ENCODE measurements at places on chromosomes 5 and 9.
A peak's percentile ranks its signal among the peaks of the same experiment; 100 is the strongest.

DNA sequence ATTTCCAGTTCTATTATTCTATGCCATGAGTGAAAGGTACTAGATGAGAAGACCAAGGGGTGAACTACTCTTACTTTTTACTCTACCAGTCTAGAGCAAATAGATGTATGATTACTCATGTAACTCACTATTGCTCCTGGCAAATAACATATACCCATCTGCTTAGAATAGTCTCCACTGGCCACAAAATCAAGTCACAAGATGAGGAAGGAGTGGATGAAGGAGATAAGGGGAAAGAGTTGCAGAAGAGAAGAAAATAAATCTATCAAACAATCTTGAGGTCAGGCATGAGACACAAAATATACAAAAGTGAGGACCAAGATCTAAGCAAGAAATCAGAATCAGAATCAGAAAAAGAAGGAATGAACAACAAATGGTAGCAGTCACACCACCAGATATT is 13.7 kb upstream of the NR4A3 start:
- DNase-seq, result no peak

GRCh38 chr5:60576425-60576824 is 123.5 kb downstream of the DEPDC1B start:
- no peak for DNase-seq

- no peak for DNase-seq
Measured at GRCh38 chr9:14782286-14783051, 59.9 kb upstream of the CER1 start.

DNA sequence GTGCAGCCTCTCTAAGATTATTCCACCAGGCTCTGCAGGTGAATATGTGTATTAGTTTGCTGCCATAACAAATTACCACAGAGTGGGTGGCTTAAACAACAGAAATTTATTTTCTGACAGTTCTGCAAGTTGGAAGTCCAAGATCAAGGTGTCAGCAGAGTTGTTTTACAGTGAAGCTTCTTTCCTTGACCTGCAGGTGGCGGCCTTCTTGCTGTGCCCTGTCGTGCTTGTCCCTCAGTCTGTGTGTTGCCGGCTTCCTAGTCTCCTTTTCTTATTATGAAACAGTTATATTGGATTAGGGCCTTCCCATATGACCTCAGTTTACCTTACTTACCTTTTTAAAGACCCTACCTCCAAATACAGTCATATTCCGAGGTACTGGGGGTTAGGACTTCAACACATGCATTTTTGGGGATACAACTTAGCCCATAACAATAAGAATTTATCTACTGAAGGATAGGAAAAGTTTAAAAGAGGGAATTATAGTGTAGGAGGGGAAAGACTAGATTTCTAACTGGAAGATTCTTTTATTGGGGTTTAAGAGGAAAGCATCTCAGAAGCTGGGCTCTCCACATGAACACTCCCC is 97.4 kb downstream of the OSTF1 start:
- peak; percentile 27 for DNase-seq

DNA sequence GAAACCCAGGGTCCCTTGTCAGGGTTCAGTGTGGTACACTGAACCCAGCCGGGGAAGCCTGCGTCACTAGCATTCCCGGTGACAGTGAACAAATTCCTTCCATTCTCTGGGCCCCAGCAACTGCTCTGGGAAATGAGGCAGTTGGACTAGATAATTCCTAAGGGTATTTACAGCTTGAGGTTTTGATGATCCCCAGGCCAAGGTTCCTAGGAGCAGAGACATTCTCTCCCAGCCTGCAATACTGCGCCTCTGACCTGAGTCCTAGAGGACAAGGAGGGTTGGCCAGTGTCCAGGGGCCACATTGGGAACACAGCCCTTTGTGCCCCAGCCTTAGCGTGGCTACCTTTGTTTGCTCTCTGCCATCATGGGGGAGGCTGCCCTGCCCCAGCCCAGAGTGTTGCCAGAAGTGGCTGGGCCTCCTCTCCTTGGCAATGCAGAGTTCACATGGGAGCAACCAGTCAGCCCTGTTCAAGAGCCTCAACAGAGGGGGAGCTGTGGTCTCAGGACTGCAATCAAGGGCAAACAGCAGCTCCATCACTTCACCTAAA is 178.2 kb downstream of the SEC61B start:
- DNase-seq, result no peak

DNA sequence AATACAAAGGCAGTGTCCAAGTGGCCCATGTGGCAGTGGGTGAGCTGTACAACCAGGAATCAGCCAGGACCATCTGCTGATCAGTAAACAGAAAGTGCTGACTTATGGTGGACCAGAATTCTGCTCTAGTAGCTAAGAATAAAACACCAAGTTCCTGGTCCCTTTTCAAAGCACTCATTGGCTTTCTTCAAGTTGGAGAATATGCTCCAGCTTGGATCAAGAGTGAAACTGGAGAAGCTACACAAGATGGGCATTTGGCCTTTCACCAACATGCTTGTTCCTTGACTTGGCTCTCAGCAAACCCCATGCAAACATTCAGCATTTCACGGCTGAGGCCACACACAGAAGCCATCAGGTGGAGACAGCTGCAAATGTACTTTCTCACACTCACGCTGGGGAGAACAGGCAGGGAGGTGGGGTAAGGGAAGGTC is 32.1 kb downstream of the MARCHF3 start:
- DNase-seq, result no peak

GRCh38 chr9:96360976-96361375 is 22.5 kb downstream of the SLC35D2 start:
- no peak for DNase-seq

DNA sequence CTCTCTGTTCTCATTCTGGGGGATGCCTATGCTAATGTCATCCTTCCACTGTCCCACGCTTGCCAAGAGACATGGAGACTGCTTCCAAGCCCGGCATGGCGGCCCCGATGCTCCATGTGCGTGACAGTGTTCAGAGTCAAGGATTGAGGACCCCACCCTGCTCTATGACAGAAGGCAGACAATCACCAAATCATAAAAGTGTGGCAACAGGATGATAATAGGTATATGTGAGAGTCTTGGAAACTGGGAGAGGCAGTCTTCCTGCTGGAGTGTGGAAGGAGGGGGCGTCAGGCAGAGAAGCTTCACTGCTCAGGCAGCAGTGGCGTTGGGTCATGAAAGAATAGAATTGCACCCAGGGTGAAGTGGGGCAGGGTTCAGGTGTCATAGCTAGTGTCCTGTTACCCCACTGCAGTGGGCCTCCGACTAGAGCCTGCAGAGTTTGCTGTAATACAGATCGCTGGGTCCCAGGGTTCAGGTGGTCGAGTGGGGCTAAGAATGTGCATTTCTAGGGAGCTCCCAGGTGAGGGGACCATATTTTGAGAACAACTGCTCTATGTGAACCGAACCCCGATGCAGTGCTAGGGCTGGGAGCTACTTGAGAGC is 12.5 kb upstream of the GADD45G start:
- DNase-seq, result no peak

DNA sequence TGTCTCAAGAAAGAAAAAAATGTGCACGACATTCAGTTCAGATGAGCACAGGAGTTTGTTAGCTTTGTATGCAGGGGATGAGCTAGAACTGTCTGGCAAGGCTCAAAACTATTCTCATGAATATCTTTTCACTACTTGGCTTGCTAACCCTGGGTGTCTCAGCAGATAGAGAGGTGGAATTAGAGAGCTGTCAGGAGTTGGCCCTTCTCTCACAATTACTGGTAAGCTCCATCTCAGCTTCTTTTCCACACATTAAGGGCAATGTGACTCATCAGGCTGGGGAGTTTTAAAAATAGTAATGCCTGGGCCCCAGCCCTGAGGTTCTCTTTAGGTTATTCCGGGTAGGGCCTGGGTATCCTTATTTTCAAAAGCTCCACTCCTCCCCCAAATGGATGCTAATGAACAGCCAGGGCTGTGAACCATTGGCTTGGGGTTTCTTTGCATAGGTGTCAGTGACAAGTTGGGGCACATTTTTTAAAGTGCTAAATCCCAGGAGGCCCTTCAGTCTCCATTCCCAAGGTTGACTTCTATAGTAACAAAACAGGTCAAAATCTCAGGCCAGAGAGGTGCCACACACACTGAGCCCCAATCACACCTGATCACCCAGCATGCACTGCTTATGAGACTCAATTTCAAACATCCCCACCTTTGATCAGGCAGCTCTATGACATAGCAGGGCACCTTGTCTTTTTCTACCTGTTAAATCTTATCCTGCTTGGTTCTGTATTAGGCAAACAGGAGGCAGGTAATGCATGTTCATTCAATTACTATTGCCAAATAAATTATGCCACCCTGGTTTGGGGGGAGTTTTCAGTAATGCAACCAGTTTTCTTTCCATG is 239.7 kb upstream of the DAP start:
- no peak for DNase-seq

DNA sequence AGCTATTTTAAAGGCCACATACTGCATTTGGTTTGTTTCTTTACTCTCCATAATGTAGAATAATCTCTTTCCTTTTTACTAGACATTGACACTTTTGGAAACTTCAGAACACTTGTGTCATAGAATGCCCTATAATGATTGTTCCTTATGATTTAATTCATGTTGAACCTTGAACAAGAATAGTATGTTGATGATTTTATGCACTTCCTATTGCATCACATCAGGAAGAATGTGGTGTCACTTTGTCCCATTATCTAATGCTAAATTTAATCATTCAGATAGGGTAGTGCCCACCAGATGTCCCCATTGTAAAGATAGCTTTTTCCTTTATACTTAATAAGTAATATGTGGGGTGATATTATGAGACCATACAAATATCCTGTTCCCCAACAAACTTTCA is 19.4 kb upstream of the DEPDC1B start:
- DNase-seq, result no peak

DNA sequence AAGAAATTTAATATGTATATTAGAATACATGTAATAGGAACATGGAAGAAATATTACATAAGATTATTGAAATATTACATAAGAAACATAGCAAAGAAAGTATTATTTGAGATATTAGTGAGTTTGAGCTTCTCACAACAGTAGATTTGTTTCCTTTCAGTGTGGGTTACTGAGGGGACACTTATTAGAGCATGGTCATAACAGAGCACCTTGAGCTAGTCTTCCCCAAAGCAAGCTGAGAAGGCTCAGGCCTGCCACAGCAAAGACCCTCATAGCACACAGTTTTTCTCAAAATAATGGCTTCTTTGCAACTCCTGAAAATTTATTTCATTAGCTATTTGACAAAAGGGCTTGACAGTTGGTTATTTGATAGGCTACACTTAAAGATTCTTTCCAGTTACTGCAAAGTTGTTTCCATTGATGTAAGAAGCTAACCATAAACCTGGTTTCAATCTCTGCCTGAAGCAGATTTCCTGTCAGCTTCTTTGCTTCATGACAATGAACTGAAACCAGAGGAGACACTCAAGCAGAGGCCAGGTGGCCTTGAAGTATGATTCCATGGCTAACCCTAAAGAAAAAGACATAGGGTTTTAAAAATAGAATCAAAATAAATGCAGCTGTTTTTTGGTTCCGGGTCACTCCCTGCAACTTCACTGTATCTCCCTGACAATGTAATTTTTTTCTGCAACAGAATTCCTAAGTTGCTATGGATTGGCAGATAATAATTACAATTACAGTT is 68.6 kb downstream of the ERMP1 start:
- DNase-seq, result no peak

- DNase-seq, result no peak
Measured at GRCh38 chr5:35857606-35858205, 1.0 kb downstream of the IL7R start.

GRCh38 chr5:18771097-18771610 is 1136.9 kb downstream of the TAF11L14 start:
- no peak for DNase-seq

DNA sequence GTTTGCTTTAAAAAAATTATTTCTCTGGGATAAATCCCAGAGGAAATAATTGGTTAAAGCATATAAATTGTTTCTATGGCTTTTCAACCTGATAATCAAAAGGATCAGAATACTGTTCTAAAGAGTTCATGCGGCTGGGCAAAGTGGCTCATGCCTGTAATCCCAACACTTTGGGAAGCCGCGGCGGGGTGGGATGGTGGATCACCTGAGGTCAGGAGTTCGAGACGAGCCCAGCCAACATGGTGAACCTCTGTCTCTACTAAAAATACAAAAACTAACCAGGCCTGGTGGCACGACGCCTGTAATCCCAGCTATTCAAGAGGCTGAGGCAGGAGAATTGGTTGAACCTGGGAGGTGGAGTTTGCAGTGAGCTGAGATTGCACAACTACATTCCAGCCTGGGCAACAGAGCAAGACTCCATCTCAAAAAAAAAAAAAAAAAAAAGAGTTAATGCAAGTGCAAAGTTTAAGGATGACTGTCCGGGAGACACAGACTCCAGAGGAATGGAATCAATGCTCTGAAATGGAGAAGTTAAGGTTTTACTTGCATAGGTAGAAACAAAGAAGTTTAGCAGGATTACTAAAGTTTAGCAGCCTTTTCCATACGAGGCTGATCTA is 16.6 kb upstream of the GRHPR start:
- no peak for DNase-seq

- no peak for DNase-seq
Measured at GRCh38 chr5:102765350-102765749, 10.2 kb downstream of the PAM start.

- DNase-seq, result no peak
Measured at GRCh38 chr5:134403951-134404350, 7.7 kb downstream of the CDKN2AIPNL start.

DNA sequence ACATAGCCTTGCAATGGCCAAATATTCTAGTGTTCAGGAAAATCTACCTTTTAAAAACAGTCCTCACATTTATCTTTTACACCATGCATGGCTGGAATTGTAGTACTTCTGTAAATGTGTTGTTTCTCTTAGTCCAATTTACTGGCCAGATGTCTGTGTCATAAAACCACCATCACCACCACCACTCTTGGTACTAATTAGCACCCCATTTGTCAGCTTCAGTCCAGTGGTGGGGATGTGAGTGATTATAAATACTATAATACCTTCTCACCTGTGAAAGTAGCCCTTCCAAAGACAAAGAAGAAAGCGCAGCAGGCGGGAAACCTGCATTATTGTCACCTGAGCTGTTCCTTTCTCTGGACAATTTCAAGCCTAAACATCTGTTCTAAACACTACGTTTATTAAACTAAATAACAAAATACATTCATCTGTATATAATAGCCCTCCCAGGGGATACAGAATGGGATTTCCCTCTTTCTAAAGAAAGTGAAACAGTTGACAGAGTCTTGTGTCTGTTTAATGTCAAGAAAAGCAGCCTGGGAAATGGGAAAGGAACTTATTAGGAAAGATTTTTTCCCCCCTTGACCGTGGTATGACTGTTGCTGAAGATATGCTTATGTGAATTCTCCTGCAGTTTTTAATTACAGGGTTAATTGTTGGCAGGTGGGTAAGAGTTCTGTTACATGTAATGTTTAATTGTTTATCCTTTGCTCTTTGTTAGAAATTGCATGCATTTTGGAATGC is 144.5 kb upstream of the NUDT12 start:
- DNase-seq, result no peak

GRCh38 chr9:8027351-8027750 is 227.8 kb upstream of the DMAC1 start:
- DNase-seq, result no peak

GRCh38 chr5:15995341-15996052 is 184.1 kb downstream of the MARCHF11 start:
- no peak for DNase-seq
